ENCODE measurements at places on chromosomes 12 and 14.
A peak's percentile ranks its signal among the peaks of the same experiment; 100 is the strongest.

DNA sequence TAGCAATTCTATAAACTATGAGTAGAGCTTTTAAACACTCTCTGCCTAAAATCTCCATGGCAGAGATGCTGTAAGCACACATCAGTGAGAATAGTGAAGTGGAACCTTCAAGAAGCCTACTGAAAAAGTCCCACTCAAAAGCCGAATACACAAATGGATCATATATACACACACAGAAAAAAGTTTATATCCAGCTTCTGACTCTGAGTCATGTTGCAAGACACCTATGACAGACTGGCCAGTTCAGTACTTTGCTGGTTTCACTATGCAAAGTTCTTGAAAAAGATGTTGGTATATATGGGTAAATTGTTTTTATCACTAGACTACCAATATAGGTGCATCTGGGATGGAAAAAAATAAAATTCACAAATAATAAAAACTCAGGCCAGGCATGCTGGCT lies 126.1 kb downstream of the KCNK10 start:
- H3K36me3 ChIP-seq = no peaks in the 10 kb centered on the region
- no peak overlapping the region for H3K27ac ChIP-seq
- no peaks in the 10 kb centered on the region for H3K4me1 ChIP-seq
- peaks cover 8% of the 10 kb centered on the region for H3K27me3 ChIP-seq
- H3K4me3 ChIP-seq = no peak overlapping the region

DNA sequence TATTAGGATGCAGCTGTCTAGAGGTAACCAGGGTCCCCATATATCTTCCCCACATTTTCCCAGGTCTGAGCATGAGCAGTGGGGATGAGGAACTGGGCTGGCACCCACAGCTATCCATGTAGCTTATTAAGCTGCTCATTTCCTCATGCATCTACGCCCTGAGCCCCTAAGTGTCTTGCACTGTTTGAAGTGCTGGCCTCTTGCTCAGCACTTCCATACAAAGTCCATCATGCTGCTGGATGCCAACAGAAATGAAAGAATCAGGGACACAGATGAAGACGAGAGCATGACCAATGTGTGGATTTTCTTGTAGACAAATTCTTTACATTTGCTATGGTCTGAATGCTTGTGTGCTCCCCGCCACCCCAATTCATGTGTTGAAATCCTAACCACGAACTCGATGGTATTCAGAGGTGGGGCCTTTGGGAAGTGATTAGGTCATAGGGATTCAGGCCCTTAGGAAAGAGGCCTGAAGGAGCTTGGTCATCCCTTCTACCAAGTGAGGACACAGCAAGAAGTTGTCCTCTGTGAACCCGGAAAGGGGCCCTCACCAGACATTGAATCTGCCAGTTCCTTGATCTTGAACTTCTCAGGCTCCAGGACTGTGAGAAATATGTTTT lies 54.5 kb downstream of the C12orf75 start:
- no peak for DNase-seq
- H3K27me3 ChIP-seq = no peaks in the 10 kb centered on the region
- no peak overlapping the region for H3K27ac ChIP-seq
- no peaks in the 10 kb centered on the region for H3K4me1 ChIP-seq

DNA sequence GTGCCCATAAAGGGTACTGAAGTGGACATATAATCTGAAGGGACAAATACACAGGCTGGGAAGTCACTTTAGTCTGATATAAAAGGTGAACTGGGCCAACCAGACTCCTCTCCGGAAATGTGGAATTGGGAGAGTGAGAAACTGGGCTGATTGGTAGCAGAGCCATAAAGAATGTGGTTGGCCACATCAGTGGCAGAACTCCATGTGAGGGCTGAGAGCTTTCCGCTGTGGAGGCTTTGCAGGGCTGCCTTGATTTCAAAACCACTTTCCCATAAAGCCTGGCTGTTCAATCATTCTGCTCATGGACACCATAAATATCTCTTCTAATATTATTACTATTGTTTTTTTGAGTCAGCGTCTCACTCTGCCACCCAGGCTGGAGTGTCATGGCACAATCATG lies 220.3 kb downstream of the MON2 start:
- no peaks in the 10 kb centered on the region for H3K36me3 ChIP-seq
- no peaks in the 10 kb centered on the region for H3K27me3 ChIP-seq
- DNase-seq = no peak
- no peak overlapping the region for H3K27ac ChIP-seq
- no peak overlapping the region for H3K4me3 ChIP-seq
- H3K4me1 ChIP-seq = no peaks in the 10 kb centered on the region

- no peak overlapping the region for H3K4me3 ChIP-seq
- no peaks in the 10 kb centered on the region for H3K4me1 ChIP-seq
- H3K27me3 ChIP-seq = no peaks in the 10 kb centered on the region
- no peaks in the 10 kb centered on the region for H3K36me3 ChIP-seq
- no peak overlapping the region for H3K27ac ChIP-seq
- DNase-seq = no peak
Measured at GRCh38 chr12:2341871-2342270, 289.1 kb downstream of the CACNA1C start.

DNA sequence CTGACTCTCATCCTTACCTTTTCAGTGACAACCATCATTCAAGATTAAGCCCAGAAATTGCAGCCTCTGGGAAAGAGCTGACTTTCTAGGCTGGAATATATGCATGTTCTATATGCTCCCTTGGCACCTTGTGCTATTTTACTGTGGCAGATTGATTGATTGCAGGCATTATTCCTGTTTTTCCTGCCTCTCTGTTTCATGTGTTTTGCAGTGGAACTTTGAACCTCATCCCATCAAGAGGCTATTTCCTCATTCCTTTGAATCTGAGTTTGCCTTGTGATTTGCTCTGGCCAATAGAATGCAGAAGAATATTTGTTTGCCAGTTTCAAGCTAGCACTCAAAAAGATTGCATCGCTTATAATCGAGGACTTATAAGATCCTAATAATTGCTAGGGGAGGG lies 174.8 kb upstream of the DCN start:
- no peaks in the 10 kb centered on the region for H3K27me3 ChIP-seq
- no peaks in the 10 kb centered on the region for H3K36me3 ChIP-seq
- no peak overlapping the region for H3K4me3 ChIP-seq
- H3K4me1 ChIP-seq = no peaks in the 10 kb centered on the region
- no peak overlapping the region for H3K27ac ChIP-seq

DNA sequence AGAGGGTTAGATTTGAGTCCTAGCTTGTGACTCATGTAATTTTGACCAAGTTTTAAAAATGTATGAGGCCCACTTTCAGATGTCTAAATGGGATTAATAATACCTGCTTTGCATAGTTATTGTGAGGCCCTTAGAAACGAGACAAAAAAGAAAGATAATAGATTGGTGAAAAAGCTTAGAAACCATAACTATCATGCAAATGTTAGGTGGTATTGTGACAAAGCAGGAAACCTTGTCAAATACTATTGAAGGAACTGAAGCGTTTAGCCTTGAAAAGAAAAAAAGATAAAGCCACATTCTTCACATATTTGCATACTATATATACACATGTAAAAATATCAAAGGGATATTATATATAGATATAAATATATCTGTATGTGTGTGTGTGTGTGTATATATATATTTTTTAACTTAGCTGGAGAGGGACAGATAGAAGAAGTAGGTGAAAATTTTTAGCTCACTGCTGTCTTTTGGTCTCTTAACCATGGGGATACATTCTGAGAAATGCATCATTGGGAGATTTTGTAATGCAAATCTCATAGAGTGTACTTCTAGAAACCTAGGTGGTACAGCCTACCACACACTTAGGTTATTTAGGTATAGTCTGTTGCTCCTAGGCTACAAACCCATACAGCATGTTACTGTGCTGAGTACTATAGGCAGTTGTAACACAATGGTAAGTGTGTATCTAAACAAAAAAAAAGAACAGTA lies 270.3 kb downstream of the CCDC91 start:
- no peak overlapping the region for H3K4me3 ChIP-seq
- no peak overlapping the region for H3K27ac ChIP-seq
- H3K36me3 ChIP-seq = no peaks in the 10 kb centered on the region
- no peaks in the 10 kb centered on the region for H3K4me1 ChIP-seq

GRCh38 chr12:122013791-122014590 lies 7.7 kb upstream of the BCL7A start:
- no peak overlapping the region for H3K4me3 ChIP-seq
- H3K36me3 ChIP-seq = no peaks in the 10 kb centered on the region
- no peak for DNase-seq
- H3K27ac ChIP-seq = no peak overlapping the region
- H3K4me1 ChIP-seq = no peaks in the 10 kb centered on the region

DNA sequence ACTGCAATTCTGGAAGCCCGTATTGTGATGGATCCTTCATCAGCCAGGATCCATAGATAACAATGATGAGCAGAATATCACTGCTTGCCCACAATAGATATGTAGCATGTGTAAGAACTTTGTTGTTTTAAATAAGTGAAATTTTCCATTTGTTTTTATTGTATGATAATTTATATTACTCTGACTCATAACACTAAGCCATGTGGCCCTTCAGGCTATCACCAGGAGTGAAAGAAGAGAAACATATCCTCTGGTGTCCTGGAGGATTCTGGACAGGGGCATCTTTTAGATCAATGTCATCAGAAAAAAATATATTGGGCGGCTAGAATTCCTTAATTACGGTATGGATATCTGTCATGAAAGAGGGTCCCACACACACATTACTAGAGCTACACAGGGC lies 167.5 kb downstream of the SLC6A15 start:
- H3K27ac ChIP-seq = no peak overlapping the region
- no peak overlapping the region for H3K4me3 ChIP-seq
- H3K36me3 ChIP-seq = no peaks in the 10 kb centered on the region
- H3K27me3 ChIP-seq = no peaks in the 10 kb centered on the region
- H3K4me1 ChIP-seq = no peaks in the 10 kb centered on the region

GRCh38 chr14:91614187-91614586 lies 104.1 kb upstream of the PPP4R3A start:
- no peaks in the 10 kb centered on the region for H3K27me3 ChIP-seq
- no peaks in the 10 kb centered on the region for H3K36me3 ChIP-seq
- DNase-seq = no peak
- H3K27ac ChIP-seq = no peak overlapping the region
- H3K4me3 ChIP-seq = no peak overlapping the region
- H3K4me1 ChIP-seq = no peaks in the 10 kb centered on the region

- no peaks in the 10 kb centered on the region for H3K27me3 ChIP-seq
- no peak for DNase-seq
- no peak overlapping the region for H3K27ac ChIP-seq
- H3K4me1 ChIP-seq = no peaks in the 10 kb centered on the region
- H3K36me3 ChIP-seq = no peaks in the 10 kb centered on the region
Measured at GRCh38 chr14:29971101-29971500, 43.5 kb upstream of the PRKD1 start.

GRCh38 chr14:21075719-21076437 lies 5.8 kb downstream of the ARHGEF40 start:
- no peaks in the 10 kb centered on the region for H3K36me3 ChIP-seq
- H3K27ac ChIP-seq = no peak overlapping the region
- peaks cover 28% of the 10 kb centered on the region for H3K27me3 ChIP-seq

DNA sequence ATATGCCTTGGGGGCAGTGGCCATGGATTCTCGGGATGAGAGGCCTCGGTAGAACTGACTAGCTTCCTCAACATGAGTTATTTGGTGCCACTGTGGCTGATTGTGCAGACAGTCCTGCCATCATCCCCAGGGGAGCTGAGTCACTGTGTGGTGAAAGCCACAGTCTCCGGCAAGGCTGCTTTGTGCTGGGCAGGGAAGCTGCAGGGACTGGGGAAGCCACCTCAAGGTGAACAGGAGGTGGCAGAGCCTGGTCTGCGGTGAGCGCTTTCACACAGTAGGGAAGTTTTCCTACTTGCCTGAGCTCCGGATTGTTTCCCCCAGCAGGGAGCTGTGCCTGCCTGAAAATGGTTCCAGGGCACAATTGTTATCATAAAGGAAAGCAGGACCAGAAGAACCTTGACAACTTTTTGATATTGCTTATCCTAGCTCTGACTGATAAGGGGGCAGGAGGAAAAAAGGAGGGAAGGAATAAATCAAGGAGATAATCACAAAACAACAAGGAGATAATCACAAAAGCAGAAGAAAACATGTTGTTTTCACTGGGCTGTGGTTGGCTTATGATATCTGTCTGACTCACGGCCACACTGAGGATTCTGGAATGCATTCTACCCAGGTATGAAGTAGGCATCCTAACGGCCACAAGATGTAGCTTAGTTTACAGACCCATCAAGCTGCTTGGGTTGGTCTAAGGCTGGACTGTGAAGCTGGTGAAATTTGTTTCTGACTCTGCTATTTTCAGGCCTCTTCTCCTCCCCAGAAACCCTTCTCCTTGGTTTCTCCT lies 32.2 kb upstream of the GNG2 start:
- peak; percentile 47 for DNase-seq
- no peaks in the 10 kb centered on the region for H3K36me3 ChIP-seq
- H3K27me3 ChIP-seq = no peaks in the 10 kb centered on the region
- no peak overlapping the region for H3K27ac ChIP-seq
- no peak overlapping the region for H3K4me3 ChIP-seq
